Suppressor macrophage treated with lipopolysaccharide for 4 hours (primary cell): ENCODE measurements at places on chromosomes 13 and 19.

DNA sequence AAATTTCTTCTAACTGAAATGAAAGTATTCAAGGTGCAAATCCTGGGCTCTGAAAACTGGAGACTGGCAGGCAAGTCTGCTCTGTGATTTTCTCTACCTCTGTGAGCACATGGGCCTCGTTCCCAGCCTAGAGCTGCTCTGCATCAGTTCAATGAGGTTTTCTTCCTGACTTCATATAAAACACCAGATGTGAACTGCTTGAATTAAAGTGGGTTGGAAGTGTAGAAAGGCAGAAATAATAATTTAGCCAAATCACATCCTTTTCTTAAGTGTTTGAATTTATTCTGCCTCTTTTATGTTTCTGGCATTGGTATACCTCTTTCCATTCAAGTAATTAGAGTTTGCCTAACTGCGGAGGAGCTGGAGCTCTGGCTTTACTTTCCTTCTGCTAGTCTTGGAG is 540.8 kb downstream of the OLFM4 start:
- no peak for DNase-seq

DNA sequence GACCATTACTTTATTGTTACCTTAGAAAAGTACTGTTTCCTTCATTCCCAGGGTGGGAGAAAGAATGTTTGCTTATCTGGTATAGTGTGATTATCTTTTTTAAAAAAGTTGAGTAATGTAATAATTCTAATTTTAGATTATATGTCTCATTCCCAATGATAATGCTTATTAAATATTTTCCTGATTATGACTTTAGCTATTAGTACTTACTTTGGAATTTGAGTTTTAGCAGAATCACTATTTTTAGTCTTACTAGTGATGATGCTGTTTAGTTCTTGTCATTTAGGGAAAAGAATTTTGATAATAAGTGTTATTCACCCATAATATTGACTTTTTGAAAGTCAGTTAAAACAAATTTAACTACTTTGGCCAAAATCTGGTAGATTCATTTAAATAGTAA is 95.2 kb downstream of the FRY start:
- no peak for DNase-seq

DNA sequence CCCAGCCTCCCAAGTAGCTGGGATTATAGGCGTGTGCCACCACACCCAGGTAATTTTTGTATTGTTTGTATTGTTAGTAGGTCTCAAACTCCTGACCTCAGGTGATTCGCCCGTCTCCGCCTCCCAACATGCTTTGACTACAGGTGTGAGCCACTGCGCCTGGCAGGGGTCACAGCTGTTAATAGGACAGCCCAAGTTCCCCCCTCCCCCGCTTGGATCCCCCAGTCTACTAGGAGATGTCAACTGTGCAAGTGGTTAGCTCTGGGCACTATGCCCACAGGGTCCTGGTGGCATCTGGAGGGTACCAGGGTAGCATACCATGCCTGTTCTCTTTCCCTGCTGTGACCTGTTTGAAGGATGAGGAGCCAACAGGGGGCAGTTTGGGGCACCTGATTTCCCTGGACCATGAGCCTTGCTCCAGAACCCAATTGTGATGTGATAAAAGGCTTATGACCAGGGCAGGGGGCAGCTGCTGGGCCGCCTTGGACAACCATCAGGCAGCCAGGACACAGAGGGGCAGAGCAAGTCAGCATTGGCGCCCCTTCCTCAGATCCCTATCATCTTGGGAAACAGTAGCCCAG is at the start of gene TSPAN16:
TSPAN16 (plus strand) TSS at position 496 of the 581 bp plus-strand sequence. CDS start 138 bp downstream, outside the sequence.
- DNase-seq: no peak

- DNase-seq: no peak
These were observed 251.8 kb downstream of the UQCRFS1 start for GRCh38 chr19:28960986-28961705.

GRCh38 chr13:110393761-110394160 is 86.7 kb downstream of the COL4A2 start:
- DNase-seq: no peak

DNA sequence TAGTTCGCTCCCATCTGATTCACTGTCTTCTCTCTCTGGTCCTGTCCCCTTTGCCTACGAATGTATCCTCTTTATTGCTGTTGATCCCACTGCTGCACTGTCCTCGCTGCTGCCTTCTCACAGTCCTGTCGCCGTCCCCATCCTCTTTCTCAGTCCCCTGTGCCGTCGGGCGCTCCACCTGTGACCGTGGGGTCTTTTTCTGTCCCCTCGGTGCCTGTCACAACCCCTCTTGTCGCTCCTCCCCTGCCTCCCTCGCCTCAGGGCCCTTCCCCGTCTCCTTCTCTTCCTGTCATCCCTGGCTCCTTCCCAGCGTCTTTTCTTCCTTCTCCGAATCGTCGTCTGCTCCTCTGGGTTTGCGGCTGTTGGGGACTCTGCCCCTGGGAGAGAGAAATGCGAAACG is 32.3 kb downstream of the SYT3 start:
- DNase-seq: no peak

DNA sequence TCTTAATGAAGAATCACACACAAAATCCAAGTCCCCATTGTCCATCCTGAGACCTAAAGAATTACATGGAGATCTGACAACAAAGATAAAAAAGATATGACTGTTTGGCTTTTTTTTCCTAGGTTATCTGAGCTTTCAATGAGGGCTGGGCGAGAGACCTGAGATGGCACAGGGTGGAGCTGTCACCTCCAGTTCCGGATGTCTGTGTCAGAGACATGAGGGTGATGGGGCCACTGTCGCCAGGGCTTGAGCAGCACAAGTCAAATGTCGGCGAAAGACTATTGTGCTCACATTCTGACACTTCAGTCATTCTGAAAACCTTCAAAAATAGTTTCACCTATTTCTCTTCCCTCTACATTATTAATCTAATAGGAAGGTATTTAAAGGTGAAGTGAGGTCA is 65.7 kb downstream of the SLC7A1 start:
- no peak for DNase-seq

GRCh38 chr19:29941828-29942403 is at the start of gene URI1:
URI1 (plus strand) TSS chr19:29942239; CDS start chr19:29942548, 309 bp downstream.
- peak; percentile 96 for DNase-seq

DNA sequence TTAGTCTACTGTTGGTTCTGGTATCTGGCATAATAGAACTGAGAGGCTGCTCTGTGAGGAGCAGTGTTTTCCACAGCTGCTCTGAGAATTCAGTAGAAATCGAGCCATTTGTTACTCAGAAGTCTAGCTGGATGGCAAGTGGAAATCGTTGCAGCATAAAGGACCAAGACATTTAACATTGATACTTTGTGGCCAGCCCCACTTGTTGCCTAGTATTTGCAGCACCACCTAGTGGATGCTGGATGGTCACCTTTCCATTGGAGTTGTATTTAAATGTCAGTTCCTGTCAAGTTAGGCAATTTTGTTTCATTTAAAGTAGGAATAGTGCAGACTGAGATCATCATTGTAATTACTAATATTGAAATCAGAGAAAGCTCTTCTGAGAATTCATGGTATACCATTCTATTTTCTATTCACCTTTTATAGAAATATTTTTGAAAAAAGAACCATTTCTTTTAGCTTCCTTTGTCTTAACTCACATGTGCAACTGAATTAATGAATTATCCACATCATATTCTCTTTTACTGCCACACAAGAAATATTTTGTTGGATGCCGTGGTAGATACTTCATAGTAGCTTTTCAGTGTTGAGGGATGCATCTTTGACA is 64.6 kb downstream of the PDS5B start:
- peak; percentile 80 for DNase-seq

DNA sequence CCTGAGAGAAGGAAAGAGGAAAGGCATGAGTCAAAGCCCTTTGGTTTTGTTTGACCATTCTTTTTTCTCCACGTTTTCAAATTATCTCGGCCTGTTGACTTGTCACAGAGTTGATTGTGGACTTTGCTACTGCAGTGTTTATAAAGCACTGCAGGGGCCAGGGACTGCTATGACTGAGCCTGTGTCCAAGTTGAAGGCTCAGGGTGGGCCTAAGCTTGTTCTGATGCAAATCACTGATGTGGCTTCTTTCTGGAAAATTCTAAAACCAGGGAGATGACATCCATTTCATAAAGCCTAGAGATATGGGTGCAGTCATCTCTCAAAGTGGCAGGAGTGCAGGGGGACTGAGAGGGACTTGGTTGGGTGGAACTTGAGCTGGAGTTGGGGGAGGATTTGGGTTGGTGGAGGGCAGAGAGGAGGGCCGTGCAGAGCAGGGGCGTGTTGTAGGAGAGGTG is 1.2 kb upstream of the CXCL17 start:
- DNase-seq: no peak

DNA sequence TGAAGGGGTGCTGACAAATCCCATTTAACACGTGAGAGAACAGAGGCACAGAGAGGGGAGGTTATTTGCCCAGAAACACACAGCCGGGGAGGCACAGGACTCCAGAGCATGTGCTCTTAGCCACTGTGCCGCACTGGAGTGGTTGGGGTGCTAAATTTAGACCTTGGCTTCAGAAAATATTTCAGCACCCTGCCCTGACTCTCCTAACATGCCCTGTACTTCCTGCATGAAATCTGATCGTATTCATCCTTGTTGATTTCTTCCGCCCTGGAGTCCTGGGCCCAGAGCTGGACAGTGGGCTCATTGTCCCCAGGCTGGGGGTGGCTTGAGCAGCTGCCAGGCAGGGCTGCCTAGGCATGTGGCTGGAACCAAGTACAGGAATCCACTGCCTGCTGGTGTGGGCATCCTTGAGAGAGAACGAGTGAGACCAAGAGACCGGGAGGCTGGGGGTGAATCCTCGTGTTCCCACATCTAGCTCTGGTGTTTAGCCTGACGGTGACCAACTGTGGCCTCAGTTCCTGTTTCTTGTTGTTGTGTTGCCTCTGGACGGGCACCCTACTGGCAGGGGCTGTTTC is 5.3 kb downstream of the SLC27A1 start:
- peak; percentile 71 for DNase-seq

GRCh38 chr19:47729799-47730520 is 15.4 kb upstream of the NOP53 start:
- peak; percentile 34 for DNase-seq

- DNase-seq: no peak
These were observed 12.1 kb downstream of the SOX1 start for GRCh38 chr13:112078879-112079531.
